Adipocyte (in vitro differentiated cells): ENCODE measurements at places on chromosomes 7 and 10.

GRCh38 chr10:35675846-35676245, 33.8 kb upstream of the FZD8 start:
- DNase-seq: no peak

DNA sequence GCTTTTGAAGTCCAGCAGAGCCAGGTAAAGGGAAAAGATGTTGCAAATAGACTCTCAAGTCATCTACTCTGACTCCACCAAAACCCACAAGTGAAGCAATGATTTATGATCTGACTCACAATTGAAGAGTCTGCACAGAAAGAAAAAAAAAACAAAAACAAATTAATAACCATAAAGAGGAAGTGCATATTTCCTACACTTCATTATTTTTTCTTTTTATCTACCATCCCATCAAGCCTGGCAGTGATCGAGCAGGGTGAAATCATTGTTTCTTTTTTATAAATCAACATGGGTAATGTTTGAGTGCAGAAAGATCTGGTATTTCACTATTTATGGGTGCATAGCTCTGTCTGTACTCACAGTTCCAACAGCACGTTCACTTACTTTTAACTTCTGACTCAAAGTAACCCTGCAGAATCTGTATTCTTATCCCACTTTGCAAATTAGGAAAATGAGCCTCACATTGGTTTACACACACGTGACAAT, 829.0 kb downstream of the TNS3 start:
- DNase-seq: peak; percentile 80

DNA sequence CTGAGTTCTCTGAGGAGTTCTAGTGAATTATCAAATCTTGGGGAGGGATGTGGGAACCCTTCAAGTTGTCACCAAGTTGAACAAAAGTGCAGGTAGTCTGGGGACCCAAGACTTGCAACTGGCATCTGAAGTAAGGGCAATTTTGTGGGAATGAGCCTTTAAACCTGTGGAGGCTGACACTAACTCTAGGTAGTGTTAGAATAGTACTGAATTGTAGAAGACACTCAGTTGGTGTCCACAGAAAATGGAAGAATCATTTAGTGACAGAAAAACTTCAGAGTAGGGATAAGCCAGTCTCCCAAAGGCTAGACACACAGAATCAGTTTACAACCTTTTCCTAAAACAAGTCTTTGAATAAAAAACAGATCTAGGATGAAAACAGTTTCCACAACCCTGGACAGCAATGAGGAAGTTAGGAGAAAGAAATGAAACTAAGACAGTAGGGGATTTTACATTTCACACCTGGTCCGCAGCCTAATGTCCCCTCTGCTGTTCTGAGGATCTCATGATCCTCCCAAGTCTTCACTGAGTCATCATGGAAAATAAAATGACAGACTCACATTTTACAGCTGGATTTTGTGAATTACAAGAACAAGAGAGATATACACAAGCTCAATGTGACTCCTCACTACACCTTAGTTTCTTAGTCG, 23.0 kb upstream of the ING3 start:
- no peak for DNase-seq

- no peak for DNase-seq
Measured at GRCh38 chr10:64873959-64874358, 1352.8 kb downstream of the REEP3 start.

DNA sequence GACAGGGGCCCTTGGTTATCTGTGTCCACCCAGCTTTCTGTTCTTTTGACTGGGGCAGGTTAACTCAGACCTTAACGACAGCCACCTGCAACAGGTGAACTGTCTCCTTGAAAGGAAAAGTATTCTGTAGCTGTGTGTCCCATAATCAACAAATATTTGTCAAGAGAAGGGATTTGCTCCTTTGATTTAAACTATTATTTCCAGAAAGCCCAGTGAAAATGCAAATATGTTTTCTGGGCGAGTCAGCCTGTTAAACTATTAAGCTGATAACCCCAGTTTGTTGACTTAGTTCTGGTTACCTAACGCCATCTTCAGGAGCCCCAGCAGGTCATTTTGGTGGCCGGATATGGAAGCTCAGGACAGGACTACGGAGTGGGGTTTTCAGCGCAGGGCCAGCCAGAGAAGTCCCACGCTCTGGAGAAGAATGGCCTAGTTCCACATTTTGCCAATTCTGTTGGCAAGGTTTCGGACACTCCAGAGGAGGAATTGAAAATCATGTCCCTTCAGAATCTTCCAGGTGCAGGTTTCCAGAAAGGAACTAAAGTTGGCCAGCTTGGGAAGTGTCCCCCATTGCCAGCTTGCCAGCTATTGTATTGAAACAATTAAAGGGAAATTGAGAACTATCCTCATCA, 54.5 kb downstream of the ADRA2A start:
- DNase-seq: no peak

DNA sequence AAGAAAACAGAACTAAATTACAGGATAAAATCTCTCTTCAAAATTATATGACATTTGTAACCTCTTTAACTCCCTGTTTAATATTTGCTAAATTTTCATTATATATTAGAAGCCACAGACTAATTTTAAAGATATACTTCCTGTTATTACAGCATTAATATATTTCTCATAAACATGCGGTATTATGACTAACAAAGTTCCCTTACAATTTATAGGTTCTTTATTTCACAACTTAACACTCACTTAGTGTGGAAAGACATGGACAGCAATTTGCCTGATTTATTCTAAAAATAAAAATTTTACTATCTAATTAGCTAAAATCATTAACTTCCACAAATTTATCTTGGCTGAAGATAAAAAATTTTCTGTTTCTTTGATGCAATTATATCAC, 29.0 kb downstream of the CTNNA3 start:
- no peak for DNase-seq

DNA sequence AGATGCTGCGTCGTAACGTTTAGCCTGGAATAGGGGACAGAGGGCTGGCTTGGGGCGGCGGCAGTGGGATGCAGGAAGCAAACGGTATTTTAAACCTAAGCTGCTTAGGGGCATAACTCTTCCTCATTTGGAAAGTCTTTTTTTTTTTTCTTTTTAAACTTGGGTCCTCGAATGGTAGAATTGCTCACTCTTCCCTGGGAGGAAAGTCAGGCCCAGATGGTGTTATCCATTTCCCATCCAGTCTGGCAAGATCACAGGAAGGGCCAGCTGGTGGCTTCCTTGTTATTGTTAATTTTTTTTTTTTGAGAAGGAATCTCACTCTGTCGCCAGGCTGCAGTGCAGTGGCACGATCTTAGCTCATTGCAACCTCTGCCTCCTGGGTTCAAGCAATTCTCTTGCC, 56.6 kb downstream of the TMEM209 start:
- no peak for DNase-seq

DNA sequence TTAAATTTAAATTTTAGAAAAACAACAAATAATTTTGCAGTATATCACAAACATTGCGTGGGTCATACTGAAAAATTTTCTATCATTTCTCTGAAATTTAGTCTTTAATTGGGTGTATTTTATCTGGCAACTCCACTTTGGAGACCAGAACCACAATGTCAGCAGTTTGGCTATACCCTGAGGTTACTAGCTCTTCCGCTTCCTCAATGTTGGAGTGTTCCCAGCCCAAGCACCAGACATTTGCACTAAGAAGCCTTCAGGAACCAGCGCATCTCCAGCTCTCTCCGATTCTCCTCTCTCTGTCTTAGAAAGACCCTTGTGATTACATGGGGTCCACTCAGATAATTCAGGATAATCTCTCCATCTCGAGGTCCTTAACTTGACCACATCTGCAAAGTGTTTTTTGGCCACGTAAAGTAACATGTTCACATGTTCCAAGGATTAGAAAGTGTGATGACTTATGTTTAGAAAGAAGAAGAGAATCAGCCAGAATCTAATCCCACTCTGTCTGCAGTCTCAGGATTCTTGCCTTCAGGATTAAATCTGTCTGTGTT, 43.1 kb upstream of the ADRB1 start:
- no peak for DNase-seq

- DNase-seq: no peak
Measured at GRCh38 chr10:15869935-15870334, 9.6 kb upstream of the MINDY3 start.
